Activated CD8-positive, alpha-beta T cell treated with anti-CD3 and anti-CD28 coated beads, Interleukin-2, amount 10 ng/mL, durations not matched to agents 7 days and 5 days (primary cell): ENCODE measurements at places on chromosomes 3 and 15.

DNA sequence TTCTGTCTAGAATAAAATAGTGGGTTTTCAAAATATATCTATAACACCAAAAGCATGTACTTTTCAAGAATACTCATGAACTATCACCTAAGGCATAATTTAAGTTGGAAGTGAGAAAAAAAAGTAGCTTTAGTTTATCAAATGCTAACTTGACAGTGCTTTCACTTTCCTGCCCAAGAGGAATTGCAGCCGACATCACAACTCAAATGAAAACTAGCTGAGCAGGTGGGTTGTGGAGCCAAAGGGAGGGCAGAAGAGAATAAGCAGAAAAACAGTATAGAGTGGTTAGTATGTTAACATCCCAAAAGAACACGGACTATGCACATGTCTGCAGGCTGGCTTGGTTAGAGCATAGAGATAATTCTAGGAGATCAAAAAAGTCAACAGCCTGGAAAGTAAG is 120.9 kb downstream of the NEDD4 start:
- DNase-seq = no peak

- DNase-seq = no peak
Measured at GRCh38 chr3:150945226-150946032, 27.1 kb downstream of the CLRN1 start.

- peak; percentile 82 for DNase-seq
Measured at GRCh38 chr3:172673210-172673679, 37.6 kb downstream of the NCEH1 start.

- no peak for DNase-seq
Measured at GRCh38 chr3:77040926-77041722, 1.2 kb downstream of the ROBO2 start.

DNA sequence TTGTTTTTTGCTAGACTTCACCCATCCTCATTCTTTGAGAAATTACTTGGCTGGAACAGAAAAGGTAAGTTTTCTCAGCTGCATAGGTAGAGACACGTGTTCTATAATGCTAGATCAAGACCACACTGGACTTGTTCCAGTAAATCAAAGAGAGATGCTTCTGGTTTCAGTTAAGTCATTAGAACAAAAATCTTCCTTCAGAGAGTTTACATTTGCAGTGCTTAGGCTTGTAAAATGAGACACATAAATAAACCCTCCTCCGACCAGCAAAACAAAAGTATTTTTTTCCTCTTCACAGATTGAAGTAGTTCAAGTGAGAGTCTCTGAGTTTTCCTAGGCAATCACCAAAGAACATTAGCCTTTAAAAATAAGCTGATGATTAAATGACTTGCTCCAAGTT is 87.3 kb upstream of the PROK2 start:
- DNase-seq = no peak

GRCh38 chr3:138356730-138357405 is 8.5 kb downstream of the MRAS start:
- DNase-seq = no peak

GRCh38 chr3:57805266-57805665 is 49.2 kb downstream of the SLMAP start:
- no peak for DNase-seq

GRCh38 chr3:55876560-55876959 is 389.5 kb upstream of the WNT5A start:
- no peak for DNase-seq

DNA sequence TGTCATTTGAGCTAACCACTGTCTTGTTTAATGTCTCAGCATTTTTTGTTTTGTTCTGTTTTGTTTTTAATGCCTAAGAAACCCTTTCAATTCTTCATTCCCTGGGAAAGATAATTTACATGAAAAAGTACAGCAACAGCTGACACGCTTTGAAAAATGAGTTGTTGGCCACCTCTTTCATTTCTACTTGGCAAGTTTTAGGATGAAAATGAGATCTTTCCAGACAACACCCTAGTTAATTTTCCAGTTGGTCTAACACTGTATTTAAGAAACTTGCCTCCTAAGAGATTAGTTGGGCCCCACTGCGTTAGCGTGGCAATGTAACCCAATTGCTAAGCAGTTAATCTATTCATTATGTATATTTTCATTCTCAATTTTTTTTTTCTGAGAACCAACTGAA is 194.0 kb upstream of the LRRN1 start:
- DNase-seq = no peak

GRCh38 chr3:152443212-152444023 is 174.7 kb downstream of the MBNL1 start:
- DNase-seq = no peak

DNA sequence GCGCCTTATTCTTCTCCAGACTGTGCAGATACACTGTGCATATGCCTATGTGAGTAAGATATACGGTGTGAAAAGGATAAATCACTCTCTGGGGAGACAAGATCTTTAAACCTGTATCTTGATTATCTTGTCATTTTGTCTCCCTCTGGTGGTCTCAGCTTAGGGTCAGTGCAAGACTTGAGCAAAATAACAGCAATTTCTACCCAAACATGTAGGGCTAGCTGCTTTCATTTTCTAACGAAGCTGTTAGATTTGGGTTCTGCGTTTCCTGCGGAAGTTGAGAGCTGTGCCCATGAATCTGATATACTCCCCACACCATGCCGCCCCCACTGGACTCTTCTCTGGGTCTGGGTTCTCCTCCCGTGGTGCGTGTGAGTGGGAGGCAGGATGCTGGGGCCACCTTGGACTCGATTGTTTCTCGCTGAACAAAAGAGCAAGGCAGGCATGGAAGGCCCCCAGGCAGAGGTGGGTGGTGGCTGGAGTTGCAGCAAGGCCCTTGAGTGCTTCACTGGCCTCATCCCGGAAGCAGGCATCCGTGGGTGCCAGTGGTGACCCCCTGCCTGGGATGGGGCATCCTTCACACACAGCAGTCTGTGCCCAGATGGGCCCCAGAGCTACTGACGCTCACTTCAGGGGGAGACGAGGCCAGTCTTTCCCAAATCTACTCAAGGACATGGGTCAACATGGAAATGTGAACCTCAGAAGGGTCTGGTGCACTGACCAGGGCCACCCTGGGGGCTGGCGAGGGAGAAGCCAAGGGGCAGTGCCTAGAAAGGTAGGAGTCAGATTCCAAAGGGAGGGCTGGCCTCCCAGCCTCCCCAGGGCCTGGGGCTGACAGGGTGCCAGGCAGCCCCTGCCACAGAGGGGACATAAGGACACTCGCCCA is 179.6 kb downstream of the NSMCE3 start:
- peak; percentile 69 for DNase-seq

- DNase-seq = no peak
Measured at GRCh38 chr3:167394003-167394402, 13.9 kb upstream of the ZBBX start.

GRCh38 chr3:105364128-105364527 is 2.6 kb upstream of the ALCAM start:
- no peak for DNase-seq

DNA sequence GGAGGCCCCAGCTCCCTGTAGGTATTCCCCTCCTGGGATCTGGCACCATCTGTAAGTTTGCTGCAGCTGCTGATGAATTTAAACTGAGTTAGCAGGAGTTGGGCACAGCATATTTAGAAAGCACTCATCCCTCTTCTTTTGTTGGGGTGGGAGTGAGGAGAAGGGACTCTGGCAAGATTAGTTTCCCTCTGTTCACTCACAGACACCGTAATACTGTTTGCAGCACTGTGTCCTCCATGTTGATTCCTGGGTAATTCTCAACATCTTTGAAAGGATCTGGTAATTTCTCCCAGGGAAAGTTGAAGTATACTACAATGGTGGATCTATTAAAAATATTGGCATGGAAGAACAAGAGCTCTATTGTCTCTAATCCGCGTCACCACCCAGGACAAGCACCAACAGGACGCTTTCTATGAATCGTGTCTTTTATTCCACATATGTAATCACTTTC is 173.3 kb downstream of the RBMS3 start:
- DNase-seq = no peak

GRCh38 chr3:149325581-149325980 is 7.9 kb downstream of the TM4SF18 start:
- no peak for DNase-seq

DNA sequence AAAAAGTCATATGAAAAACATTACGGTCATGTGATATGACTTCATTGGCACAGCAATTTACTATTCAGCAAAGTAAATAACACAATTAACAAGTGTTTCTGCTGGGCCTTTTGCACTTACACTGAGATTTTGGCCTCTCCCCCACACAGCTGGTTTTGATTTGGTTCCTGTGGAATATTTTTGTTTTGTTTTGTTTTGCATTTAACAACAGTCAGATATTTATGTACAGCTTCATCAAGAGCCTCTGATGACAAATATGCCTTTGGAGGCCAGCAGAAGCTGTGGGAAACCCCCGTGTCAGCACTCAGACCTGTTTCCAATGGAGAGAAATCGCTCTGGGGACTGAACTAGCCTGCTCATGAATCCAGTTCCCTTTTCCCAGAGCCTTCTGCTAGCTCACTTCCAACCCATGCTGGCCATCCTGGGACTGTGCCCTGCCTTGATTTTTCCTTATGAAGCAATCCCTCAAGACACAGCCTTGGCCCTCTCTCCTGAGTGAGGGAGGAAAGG is 161.9 kb downstream of the ATG7 start:
- DNase-seq = no peak

DNA sequence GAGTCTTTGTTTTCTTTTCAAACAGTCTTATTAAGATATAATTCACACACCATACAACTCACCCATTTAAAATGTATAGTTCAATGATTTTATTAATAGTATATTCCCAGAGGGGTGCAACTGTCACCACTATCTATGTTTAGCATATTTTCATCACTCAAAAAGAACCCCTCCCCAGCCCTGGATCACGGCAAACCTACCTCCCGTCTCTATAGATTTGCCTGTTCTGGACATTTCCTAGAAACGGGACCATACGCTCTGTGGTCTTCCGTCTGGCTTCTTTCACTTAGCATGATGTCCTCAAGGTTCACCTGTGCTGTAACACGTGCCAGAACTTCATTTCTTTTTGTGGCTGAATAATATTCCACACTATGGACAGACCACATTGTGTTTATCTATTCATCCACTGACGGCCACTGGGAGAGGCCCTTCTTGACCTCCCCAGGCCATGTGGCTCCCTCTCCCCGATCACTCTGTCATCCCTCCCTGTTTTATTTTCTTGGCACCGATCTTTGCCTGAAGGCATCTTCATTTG is 56.4 kb downstream of the IQSEC1 start:
- DNase-seq = no peak

DNA sequence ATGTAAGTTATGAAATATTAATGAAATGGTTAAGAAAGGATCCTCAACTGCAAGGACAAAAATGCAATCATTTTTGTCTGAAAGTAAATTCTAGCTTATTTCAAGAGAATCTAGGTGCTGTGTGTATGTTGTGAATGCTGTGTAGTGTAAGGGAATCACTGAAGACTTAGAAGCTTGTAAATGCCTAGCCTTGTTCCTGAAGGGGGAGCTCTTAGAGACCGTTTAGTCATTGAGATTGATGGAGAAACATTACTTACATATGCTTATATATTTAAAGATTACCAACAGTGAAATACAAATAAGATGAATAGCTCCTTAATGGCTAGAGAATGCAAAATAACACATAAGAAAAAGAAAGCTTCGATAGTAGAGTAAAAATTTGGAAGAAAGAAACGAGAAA is 67.9 kb downstream of the CNTN4 start:
- DNase-seq = no peak

- DNase-seq = no peak
Measured at GRCh38 chr3:183313351-183313750, 60.3 kb downstream of the B3GNT5 start.

GRCh38 chr15:60795889-60796288 is 316.9 kb upstream of the ICE2 start:
- no peak for DNase-seq

DNA sequence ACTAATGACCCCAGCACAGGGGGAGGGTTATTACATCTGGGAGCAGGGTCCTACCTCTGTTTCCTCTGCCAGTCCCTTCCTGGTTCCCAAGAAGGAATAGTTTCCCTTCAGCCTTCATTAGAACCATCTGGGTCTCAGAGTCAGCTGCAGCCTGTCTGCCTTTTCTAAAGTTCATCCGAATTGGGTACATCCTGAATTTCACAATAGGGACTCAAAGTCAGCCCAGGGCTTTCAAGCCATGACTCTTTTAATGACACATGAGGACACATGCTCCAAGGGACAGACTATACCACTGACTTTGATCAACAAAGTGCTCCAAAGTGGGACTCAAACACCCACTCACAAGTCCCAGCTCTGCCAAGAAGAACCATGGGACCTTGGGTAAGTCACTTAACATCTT is 12.7 kb upstream of the CRABP1 start:
- DNase-seq = no peak

GRCh38 chr15:39789736-39790135 is 7.1 kb upstream of the FSIP1 start:
- DNase-seq = no peak

DNA sequence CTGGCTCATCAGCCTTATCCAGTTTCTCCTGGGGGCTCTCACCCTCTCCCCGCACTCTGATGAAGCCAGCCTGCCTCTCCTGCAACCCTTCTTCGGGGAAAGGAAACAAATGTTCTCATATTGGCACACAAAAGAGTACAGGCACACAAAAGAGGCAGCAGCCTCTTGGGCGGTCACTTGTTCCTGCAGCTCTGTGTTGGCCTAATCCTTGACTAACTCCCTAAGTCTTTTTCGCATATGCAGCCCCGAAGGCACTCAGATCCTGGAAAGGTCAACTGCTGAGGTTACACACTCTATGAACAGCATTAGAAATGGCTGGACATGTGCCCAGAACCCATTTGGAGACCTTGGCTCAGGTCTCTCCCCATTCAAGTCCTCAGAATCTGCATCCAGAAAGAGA is 7.4 kb upstream of the CAMP start:
- DNase-seq = no peak

DNA sequence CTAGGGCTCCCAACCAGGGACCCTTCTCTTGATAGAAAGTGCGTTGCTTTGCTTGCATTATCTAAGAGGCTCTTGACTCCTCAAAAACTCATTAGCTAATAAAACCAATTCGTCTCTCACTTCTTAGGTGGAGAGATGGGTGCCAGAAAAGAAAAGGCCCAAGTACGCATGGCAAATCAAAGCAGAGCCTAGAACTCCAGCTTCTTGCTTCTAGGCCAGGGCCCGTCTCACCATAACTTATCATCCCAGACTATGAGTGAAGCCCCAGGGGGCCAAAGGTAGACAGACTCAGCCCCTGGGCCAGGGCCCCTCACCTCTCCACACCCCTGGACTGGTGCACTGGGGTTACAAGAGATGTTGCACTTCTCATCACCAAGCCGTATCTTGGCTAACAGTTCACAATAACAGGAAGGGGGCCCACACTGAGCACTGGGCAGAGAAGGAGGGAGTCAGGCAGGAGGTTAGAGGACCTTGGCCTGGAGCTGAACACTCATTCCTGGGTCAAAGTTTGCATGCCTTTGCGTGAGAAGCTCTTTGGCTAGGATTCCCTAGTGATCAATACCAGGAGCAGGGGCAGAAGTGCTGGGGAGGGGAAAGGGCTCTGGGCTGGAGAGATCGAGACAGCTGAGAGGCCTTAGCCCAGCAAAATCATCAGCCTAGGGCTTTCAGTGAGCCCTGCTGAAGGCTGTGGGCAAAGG is 5.4 kb upstream of the CYP1A1 start:
- no peak for DNase-seq

- DNase-seq = no peak
Measured at GRCh38 chr3:43998836-43999727, 242.6 kb upstream of the TOPAZ1 start.
